ENCODE measurements at places on chromosomes 2 and 18. TPM values are rescaled to one million over a fixed set of nuclear protein-coding genes. Genes with fewer than 3 reads are reported as not detected.

CPO gene
- total RNA-seq: not detected

- H3K4me1 ChIP-seq: no peaks in the 10 kb centered on the region
- H3K27me3 ChIP-seq: no peaks in the 10 kb centered on the region
- no peaks in the 10 kb centered on the region for H3K36me3 ChIP-seq
- H3K4me3 ChIP-seq: no peak overlapping the region
- no peak for DNase-seq
These were observed 49.2 kb upstream of the NXPH2 start for GRCh38 chr2:138829326-138829919.

DNA sequence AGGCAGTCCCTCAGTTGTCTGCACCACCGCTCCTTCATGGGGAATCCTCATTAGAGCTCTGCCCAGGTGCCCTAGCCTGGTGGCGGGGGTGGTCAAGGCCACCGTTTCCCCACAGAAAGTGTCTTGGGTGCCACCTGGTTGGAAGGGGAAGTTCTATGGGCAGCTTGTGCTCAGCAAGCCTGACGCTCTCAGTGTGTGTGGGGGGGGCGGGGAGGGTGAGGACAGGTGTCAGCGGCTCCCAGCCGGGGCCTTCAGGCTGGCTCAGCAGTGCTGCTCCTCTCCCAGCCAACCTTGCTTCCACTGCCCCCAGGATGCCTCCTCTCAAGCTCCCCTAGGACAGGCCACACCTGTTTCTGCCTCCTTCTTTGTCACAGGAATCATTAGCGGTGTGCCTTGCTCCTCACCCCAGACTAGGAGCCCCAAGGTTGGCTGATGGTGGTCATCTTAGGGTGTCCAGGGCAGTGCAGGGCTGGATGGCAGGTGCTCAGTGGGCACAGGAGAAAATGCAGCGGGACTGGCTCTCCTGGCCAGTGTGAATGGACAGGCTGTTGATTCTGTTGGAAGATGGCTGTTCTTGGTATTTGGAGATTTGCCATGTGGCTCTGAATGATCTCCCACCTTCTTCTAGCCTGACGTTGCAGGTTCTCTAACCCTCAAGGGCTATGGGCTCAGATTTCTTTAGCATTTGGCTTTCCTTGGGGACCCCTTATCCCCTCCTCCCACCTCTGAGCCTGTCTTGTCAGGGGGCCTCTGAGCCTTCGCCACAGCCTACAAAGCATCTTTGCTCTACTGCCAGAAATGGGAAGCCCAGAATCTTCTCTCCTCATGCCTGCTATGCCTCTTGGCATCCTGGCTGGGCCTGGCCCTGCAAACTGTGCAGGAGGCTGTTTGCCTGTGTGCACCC lies 185.8 kb upstream of the HS6ST1 start:
- no peaks in the 10 kb centered on the region for H3K27me3 ChIP-seq
- no peak for DNase-seq
- H3K4me1 ChIP-seq: no peaks in the 10 kb centered on the region
- no peak overlapping the region for H3K27ac ChIP-seq
- no peak overlapping the region for H3K4me3 ChIP-seq

RAX gene
- not detected for total RNA-seq

GRCh38 chr2:36483290-36483689 lies 114.7 kb downstream of the FEZ2 start:
- peak overlapping the region; percentile 81 for H3K27ac ChIP-seq
- no peak for DNase-seq
- no peaks in the 10 kb centered on the region for H3K27me3 ChIP-seq

GRCh38 chr2:175937216-175937615 lies 64.9 kb downstream of the LNPK start:
- peaks cover 11% of the 10 kb centered on the region for H3K36me3 ChIP-seq
- no peak overlapping the region for H3K27ac ChIP-seq
- H3K27me3 ChIP-seq: no peaks in the 10 kb centered on the region
- H3K4me1 ChIP-seq: no peaks in the 10 kb centered on the region
- DNase-seq: no peak
